ENCODE measurements at places on chromosomes 1 and 21.

GRCh38 chr1:100629391-100629790 is 90.2 kb upstream of the VCAM1 start:
- no peak for ATAC-seq

DNA sequence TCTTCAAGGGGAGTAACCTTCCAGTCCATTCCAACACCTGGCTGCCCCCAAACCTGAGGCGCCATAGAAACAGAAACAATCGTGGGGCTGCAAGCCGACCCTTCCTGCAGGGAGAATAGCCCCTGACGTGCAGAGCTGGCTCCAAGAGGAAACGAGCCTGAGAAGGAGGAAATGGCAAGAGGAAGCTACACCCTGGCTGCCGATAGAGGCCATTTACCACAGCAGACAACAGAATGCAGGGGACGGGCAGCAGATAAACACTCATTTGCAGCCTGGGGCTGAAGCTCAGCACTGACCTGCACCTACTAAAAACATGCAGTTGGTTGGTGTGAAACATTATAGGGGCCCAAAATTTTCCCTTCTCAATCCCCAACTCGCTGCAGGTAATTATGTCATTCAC is 8.7 kb upstream of the TDRD10 start:
- ATAC-seq, result no peak

- no peak for ATAC-seq
Measured at GRCh38 chr21:40765811-40766210, 81.1 kb downstream of the DSCAM start.

- ATAC-seq, result no peak
Measured at GRCh38 chr21:32364387-32364786, 28.4 kb downstream of the URB1 start.
